Foreskin keratinocyte (primary cell): ENCODE measurements at places on chromosomes 11 and 22. TPM values are rescaled to one million over a fixed set of nuclear protein-coding genes. Genes with fewer than 3 reads are reported as not detected.

GRCh38 chr11:2205214-2205720 is 33.7 kb upstream of the TH start:
- DNase-seq = no peak

DNA sequence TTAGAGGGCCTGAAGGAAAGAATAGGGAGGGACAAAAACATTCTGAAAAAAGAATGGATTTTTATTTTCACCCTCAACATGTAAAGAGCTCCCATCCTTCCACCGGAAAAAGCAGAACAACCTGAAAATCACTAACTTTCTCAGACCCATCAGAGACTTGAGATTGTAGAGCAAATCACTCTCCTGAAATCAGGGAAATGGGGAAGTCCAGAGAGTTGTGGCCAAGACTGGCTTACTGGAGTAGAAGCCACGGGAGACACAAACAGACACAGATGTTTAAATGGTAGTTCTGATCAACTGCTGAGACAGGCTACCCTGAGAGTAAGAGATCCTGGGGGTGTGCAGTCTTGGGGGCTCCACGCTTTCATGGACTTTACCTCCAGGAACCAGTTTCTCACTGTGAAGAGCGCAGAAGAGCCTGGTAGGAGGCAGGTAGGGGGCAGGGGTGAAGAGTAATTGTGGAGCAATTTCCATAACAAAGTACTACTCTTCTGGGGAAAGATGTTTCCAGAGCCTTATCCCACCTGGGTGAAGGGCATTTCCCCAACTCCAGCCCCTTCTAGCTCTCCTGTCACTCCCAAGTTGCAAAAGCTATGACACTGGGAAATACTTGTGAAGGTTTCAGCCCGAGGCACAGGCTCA is 47.1 kb downstream of the ASCL2 start:
- no peak for DNase-seq

DNA sequence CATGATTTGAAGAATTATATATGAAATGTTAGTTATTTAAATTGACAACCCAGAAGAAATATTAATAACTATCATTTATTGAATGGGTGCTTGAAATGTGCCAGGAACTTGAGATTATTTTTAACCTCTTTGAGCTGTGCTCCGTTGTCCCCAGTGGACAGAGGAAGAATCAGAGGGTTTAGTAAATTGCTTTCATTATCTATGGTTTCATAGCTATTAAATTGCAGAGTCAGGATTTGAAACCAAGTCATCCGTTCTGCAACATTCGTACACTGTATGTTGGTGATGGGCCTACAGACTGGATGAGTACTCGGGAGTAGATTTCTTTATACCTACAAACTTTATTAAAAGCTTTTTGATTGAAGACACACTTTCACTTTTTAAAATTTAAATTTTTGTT is 4.9 kb downstream of the HSD17B12 start:
- DNase-seq = no peak

- no peak for DNase-seq
Observed at GRCh38 chr11:32602657-32603415, 19.2 kb downstream of the EIF3M start.

DNA sequence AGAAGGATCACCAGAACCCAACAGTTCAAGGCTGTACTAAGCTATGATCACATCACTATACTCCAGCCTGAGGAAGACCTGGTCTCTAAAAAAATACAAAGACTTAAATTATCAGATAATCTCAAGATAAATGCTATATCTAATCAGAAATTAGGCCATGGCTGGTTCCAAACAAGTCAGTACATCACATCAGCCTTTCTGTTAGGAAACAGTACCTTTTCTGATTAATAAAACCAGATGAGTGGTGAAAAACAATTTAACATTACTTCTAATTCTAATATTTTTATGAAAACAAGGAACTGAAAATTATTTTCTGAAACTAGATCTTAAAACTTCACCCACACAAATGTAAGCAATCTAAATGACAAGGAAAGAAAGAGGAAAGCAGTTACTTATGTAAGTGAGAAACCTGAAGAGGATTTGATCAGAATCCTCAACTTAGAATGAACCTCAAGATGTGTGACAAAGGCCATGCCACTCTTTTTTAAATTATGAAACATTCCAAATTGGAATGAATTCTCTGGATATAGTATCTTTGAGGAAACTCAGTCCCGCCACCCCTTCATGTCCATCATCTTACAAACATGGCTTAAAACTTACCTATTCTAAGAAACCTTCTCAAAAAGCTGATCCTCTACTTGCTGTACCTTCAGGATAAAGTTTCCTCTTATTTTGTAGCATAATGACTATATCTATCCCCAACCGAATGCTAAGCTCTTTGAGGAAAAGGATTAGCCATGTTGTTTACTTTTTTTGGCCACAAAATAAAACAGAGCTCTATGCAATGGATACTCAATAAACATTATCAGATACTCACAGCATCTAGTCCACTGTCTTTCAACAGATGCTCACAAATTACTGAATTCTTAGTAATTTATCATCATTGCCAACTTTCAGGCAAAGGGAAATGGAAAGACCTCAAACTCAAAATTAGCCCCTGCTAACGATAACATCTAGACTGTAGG is 132.0 kb downstream of the MRTFA start:
- DNase-seq = no peak

GRCh38 chr11:73235236-73235786 is 17.2 kb downstream of the P2RY2 start:
- no peak for DNase-seq

- no peak for DNase-seq
Observed at GRCh38 chr11:73353422-73353821, 22.8 kb upstream of the RELT start.

Gene CSRP3
- total RNA-seq = not detected in 2 replicates

- DNase-seq = no peak
Observed at GRCh38 chr22:27487600-27488452, 313.7 kb downstream of the MN1 start.

DNA sequence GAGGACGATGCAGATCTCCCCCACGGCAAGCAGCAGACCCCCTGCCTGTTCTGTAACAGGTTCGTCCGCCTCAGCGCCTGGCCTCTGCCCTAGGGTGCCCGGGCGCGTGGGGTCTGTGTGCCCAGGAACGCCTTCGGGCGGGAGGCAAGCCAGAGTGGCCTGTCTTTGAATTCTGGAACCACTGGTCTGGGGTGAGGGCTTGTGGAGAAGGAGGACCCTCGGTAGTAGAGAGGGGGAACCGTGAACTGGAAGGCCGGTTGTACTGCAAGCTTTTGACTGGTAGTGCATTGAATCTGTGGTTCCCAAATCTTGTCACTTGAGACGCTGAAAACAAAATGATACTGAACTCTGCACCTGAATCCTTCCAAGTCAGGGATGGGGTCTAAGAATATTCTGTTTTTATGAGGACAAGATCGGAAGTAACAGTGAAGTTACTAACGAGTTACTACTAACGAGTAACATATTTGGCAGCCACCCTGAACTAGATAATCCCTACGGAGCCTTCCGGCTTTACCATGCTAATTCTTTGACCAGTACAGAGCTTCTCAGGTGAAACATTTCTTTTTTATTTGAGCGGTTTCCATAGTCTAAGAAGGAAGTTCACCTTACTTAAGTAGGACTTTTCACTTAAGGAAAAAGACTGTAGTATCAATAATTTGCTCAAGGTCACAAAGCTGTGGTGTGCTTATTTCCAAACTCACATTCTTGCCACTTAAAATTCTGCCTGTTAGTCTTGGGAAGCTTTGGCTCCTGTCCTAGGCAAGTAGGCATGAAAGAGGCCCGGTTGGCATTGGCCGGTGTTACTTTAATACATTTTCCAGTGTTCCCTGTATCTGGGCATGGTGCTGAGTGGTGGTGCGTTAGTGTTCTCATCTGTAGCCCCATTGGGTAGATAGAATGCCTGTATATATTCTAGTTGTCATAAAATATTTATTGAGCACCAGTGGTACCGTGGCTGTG is 860 bp downstream of the PRMT3 start:
- peak; percentile 20 for DNase-seq

Gene CD6
- total RNA-seq = 0.14 and 0.18 TPM in 2 replicates

Gene GAL3ST3
- total RNA-seq = not detected in 2 replicates

DNA sequence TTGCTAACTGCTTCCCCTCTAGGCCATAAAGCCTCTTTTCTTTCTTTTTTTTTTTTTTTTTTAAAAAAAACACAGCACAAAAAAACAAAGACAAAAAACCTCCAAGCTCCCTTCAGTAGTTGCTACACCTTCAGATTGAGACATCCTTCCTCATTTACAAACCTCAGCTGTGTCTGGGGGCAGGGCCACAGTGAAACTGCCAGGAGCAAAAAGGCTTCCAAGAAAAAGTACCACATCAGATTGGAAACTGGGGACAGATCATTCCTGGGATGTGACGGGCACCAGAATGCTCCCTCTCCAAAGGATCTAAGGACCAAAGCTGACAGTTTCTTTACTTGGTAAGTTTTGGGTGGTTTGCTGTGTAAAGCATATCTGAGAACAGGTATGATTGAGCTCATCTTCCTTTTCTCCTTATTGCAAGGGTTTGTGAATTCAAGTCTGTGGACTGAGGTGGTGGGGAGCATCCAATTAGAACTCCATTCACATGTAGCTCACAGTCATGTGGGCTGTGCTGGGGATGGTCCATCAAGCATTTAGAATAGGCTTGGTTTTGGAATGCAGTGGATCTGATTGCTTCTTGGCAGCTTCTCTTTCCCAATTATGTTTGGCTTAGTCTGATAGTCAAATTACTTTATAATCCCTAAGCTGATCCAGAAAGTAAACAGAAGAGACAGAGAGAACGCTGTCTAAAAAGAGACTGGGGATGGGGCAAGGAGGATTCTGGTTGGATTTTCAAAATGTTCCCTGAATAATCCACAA is 705 bp downstream of the BBOX1 start:
- no peak for DNase-seq

GRCh38 chr11:126483621-126484195 is 128.2 kb downstream of the ST3GAL4 start:
- no peak for DNase-seq

DNA sequence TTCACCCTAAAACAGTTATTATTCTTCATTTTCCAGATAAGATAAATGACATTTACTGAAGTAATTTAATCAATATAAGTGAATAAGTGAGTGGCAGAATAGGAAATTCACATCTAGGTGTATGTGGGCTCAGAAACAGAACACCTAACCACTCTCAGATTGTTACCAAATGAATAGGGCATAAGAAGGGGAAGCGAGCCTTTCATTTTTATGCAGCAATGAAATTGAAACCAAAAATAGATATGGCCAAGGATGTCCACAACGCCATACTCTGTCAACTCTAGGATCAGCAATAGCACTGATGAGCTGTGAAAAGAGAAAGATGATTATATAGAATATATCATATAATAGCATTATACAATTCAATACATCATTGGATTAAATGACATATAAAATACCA is 398.1 kb upstream of the API5 start:
- DNase-seq = no peak

DNA sequence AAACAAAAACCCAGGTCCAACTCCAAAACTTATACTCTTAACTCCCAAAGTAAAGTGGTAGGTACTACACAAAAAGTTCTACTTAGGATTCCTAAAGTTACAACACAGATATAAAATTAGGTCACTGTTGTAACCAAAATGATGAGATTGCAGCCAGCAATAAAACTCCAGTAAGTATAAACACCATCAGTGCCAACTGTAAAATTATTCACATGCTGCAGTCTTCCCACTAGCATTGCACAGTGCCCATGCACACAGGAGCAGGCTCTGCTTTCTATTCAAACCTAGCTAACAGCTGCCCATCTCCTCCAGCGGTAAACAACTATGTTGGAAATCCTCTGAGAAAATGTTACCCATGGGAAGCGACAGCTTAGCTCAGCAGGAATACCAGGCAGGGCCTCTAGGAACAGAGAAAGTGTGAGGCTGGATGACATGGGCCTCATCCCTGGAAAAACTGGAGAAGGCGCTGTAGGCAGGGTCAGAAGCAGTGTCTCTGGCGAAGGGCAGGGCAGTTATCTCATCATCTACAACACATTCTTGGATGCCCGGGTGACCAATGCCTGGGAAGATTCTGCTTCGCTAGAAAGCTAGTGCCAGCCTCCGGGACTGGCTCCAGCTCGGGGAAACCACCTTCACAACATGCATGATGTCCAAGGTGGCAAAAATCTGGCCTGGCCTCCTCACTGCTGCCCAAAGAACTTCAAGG is 9.1 kb downstream of the CPT1A start:
- DNase-seq = no peak

DNA sequence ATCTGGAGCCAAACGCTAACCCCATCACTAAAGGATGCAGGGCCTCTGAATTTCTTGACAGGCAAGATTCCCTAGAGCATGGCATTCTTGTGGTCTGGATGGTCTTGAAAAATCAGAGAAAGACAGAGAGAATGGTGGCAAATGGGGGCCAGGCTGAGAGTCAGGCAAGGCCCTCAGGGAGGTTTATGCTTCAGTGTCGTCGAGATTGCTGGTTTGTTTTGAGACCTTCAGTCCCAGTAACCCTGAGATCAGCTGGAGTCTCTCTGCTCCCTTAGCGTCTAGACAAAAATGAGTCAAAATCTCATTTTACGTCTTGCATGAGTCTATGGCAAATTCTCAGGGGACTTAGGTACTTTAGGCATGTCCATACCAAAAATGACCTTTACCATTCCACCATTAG is 539.3 kb downstream of the SOX6 start:
- DNase-seq = no peak

Gene SIK3
- 16.4 and 17.2 TPM in 2 replicates for total RNA-seq

Gene DLG2
- total RNA-seq = 0.21 and 0.75 TPM in 2 replicates

- DNase-seq = no peak
Observed at GRCh38 chr11:13210424-13210823, 67.2 kb upstream of the BMAL1 start.
